ENCODE measurements at places on chromosomes 5 and 9.

GRCh38 chr5:31287985-31288384, 94.5 kb downstream of the CDH6 start:
- DNase-seq: no peak

DNA sequence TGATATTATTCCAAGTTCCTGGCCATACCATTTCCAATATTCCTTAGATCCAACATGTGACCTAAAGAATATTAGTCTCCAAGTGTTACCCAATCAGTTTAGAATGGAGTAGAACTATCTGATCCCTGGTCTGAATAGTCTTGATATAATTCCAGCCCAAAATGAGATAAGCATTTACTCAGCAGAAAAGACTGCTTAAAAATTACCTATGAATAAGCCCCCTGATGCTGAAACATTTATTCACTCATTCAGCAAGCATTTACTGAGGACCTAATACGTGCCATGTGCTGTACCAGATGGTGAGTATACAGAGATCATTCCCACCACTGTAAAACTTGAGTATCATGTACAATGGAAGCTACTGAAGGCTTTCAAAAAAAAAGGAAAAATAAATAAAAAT, 157.0 kb downstream of the FAM114A2 start:
- DNase-seq: no peak

- no peak for DNase-seq
Observed at GRCh38 chr5:112248623-112249022, 170.5 kb downstream of the EPB41L4A start.

- peak; percentile 4 for DNase-seq
Observed at GRCh38 chr9:75869236-75869635, 21.2 kb upstream of the PCSK5 start.

DNA sequence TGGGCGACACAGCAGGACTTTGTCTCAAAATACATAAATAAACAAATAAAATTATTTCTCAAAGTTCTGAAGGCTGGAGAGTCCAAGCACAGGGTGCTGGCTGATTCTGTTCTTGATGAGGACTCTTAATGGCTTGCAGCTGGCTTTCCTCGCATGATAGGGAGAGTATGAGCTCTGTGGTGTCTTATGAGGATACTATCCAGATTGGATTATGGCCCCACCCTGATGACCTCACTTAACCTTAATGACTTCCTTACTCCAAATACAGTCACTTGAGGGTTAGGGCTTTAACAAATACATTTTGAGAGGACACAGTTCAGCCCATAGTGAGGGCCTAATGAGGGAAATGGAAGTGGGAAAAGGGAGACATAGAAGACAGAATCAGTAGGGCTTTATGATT, 87.7 kb downstream of the FOCAD start:
- no peak for DNase-seq

- DNase-seq: peak; percentile 91
Observed at GRCh38 chr9:22044583-22044982, 35.5 kb upstream of the CDKN2B start.
